ENCODE measurements at places on chromosomes 3 and 15. TPM values are rescaled to one million over a fixed set of nuclear protein-coding genes. Genes with fewer than 3 reads are reported as not detected.

SEMA7A gene
- 67.6 TPM for total RNA-seq

DGKG gene
- 7.2 TPM for total RNA-seq

HESX1 gene
- 0.91 TPM for total RNA-seq

ZBBX gene
- 0.49 TPM for total RNA-seq

GRK7 gene
- not detected for total RNA-seq

CCR1 gene
- 0.87 TPM for total RNA-seq

CDHR4 gene
- total RNA-seq, result not detected

RBM5 gene
- total RNA-seq, result 128 TPM

SLC51B gene
- not detected for total RNA-seq

FSIP1 gene
- 0.27 TPM for total RNA-seq

DUOXA2 gene
- total RNA-seq, result not detected

ARGFX gene
- total RNA-seq, result not detected

PLA2G4E gene
- total RNA-seq, result 0.09 TPM

ATP10A gene
- 3.0 TPM for total RNA-seq

AP3B2 gene
- total RNA-seq, result 24.7 TPM

DBR1 gene
- total RNA-seq, result 30.8 TPM

TAGLN3 gene
- total RNA-seq, result not detected

RIOX2 gene
- total RNA-seq, result 36.3 TPM

INKA1 gene
- total RNA-seq, result not detected

CLSTN2 gene
- total RNA-seq, result 0.07 TPM

TMCO5A gene
- total RNA-seq, result not detected

LRTM1 gene
- total RNA-seq, result not detected

CHRNA3 gene
- not detected for total RNA-seq

FEZF2 gene
- total RNA-seq, result not detected

WNT7A gene
- total RNA-seq, result 2.7 TPM

ATP13A5 gene
- total RNA-seq, result 0.66 TPM

GOLGA6L4 gene
- 2.0 TPM for total RNA-seq

SLC2A2 gene
- 0.95 TPM for total RNA-seq

GOLGA6D gene
- total RNA-seq, result 0.27 TPM

MINDY2 gene
- total RNA-seq, result 46.2 TPM

CLRN1 gene
- not detected for total RNA-seq

IL17RE gene
- 25.5 TPM for total RNA-seq

Measured in Calu3 (cell line).